ENCODE measurements at places on chromosomes 5 and 9. TPM values are rescaled to one million over a fixed set of nuclear protein-coding genes. Genes with fewer than 3 reads are reported as not detected.

GRCh38 chr9:18675973-18676372 is 202.0 kb downstream of the ADAMTSL1 start:
- H3K4me3 ChIP-seq, result no peak overlapping the region
- no peak overlapping the region for H3K27ac ChIP-seq
- H3K4me1 ChIP-seq, result no peaks in the 10 kb centered on the region
- no peaks in the 10 kb centered on the region for H3K27me3 ChIP-seq
- DNase-seq, result no peak

DNA sequence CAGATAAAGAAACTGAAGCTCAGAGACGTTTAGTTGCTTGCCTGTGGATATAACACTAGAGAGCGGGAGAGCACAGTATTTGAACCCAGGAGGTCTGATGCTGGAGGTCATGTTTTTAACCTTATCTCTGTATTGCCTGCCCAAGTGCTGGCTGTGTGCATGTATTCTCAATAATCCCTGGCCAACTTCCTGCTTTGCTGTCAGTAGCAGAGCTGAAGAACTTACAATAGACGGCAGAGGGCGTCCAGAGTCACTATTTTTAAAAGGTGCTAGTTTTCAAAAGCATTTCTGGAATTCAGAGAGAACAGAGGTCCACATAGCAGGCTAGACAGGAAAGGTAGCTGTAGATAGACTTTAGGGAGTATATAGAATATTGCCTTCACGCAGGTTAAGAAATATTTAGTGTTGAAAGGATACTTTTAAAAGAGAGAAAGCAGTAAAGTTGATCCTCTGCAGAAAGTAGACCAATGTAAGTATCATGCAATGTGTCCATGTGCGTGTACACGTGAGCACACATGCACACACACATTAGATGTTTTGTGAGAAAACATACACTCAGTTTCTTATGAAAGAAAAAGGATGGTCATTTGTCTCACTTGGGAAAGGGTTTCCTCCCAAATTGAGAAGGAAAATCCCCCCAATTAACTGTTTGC is 46.3 kb downstream of the PTCD2 start:
- no peaks in the 10 kb centered on the region for H3K36me3 ChIP-seq
- peak; percentile 43 for DNase-seq
- H3K27ac ChIP-seq, result no peak overlapping the region
- peaks cover 5% of the 10 kb centered on the region for H3K4me1 ChIP-seq
- no peaks in the 10 kb centered on the region for H3K27me3 ChIP-seq

- H3K27me3 ChIP-seq, result no peaks in the 10 kb centered on the region
- no peaks in the 10 kb centered on the region for H3K36me3 ChIP-seq
- H3K4me3 ChIP-seq, result no peak overlapping the region
- H3K4me1 ChIP-seq, result no peaks in the 10 kb centered on the region
- no peak overlapping the region for H3K27ac ChIP-seq
Observed at GRCh38 chr9:118336943-118337330, 632.7 kb downstream of the TLR4 start.

DNA sequence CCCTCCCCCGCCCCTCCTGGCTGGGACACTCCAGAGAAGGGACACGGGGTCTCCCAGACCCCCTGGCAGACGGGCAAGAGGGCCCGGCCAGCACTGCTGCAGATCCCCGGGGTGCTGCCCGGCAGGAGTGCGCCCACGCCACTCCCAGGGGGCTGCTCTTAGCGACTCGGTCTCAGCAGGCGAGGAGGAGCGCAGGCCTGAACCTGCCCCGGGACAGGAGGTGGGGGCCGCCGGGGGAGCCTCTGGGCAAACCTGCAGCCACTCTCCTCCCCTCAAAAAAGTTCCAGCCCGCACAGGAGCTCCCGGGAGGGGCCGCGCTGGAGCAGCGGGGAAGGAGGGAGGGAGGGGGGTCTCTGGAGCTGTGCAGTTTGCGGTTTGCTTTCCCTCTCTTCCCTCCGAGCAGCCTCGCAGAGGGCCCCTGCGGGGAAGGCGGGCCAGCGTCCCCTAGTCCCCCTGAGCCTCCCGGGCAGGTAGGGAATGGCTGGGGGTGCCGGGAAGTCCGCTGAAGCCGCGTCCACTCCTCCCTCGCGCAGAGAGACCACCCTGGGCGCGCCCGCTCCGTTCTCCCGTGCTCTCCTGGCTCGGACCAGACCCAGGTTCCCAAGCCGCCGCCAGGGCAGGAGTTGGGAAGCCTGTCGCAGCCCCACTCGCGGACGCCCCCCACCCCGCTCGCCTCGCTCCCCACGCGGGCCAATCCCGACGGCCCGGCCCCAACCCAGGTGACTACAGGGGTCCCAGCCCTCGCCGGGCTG is 44.2 kb downstream of the NACC2 start:
- no peak overlapping the region for H3K4me3 ChIP-seq
- peaks cover 3% of the 10 kb centered on the region for H3K27me3 ChIP-seq
- H3K27ac ChIP-seq, result no peak overlapping the region
- H3K36me3 ChIP-seq, result no peaks in the 10 kb centered on the region
- peak; percentile 56 for DNase-seq

The POU5F2 gene
- total RNA-seq, result 1.5 TPM

The PTGER4 gene
- not detected for total RNA-seq

The OLFML2A gene
- not detected for total RNA-seq

The PPP1R26 gene
- 22.2 TPM for total RNA-seq

DNA sequence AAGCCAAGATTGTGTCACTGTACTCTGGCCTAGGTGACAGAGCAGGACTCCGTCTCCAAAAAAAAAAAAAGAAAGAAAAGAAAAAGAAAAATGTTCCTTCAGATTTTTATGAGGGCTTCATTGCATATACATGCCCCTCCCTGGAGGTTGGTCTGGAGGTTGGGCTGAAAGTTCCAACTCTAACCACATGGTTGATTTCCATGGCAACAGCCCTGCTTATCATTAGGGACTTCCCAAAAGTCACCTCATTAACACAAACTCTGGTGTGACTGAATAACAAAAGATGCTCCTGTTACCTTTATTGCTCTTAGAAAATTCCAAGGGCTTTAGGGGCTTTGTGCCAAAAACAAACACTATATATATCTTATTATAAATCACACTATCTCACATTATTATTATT is 113.8 kb downstream of the TMC1 start:
- H3K4me3 ChIP-seq, result no peak overlapping the region
- peaks cover 7% of the 10 kb centered on the region for H3K36me3 ChIP-seq
- H3K27ac ChIP-seq, result no peak overlapping the region
- no peak for DNase-seq
- H3K27me3 ChIP-seq, result peaks cover 3% of the 10 kb centered on the region

The SPAG8 gene
- total RNA-seq, result not detected

The FCN2 gene
- total RNA-seq, result not detected

GRCh38 chr9:6197330-6197729 is 18.3 kb upstream of the IL33 start:
- DNase-seq, result no peak
- no peak overlapping the region for H3K27ac ChIP-seq
- H3K4me1 ChIP-seq, result no peaks in the 10 kb centered on the region
- no peaks in the 10 kb centered on the region for H3K27me3 ChIP-seq
- no peak overlapping the region for H3K4me3 ChIP-seq
- no peaks in the 10 kb centered on the region for H3K36me3 ChIP-seq

The AGXT2 gene
- total RNA-seq, result not detected

The VLDLR gene
- total RNA-seq, result 28.8 TPM

DNA sequence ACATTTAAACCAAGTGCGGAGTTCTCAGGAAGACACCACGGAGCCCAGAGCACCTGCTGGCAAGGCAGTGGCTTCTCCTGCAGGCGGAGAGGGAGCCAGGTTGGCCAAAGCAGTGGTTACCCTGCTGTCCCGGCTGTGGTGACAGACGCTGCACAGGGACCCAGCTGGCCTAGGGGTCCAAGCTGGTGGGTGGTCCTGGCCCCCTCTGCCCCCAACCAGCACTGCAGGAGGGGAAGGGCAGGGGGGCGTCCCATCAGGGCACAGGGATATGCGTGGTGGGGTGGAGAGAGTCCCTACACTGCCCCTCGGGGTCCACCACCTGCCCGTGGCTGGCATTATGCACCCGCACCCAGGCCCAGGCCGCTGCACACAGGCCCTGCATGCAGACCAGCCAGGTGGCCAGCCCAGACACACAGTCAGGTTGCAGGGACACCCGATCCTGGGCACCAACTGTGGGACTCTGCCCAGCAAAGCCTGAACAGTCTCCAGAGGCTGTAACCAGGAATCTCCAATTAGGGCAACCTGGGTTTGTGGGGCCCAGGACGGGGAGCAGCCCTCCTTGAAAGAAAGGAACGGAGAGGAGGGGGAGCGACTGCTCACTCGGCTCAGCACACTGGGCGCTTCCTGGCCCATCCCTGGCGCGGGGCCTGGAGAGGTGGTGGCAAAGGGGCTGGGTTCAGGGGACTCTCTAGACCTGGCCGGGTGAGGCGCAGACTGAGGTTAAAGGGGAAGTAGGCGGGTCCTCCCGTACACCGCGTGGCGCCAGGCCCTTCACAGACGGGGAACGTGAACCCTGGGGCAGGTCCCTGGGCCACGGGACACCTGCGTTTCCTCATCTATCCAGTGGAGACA is 46.3 kb downstream of the NACC2 start:
- H3K4me3 ChIP-seq, result no peak overlapping the region
- H3K4me1 ChIP-seq, result peaks cover 3% of the 10 kb centered on the region
- no peaks in the 10 kb centered on the region for H3K36me3 ChIP-seq
- peak overlapping the region; percentile 31 for H3K27ac ChIP-seq

- no peak for DNase-seq
- H3K4me1 ChIP-seq, result no peaks in the 10 kb centered on the region
- no peaks in the 10 kb centered on the region for H3K27me3 ChIP-seq
- no peaks in the 10 kb centered on the region for H3K36me3 ChIP-seq
- H3K4me3 ChIP-seq, result no peak overlapping the region
- no peak overlapping the region for H3K27ac ChIP-seq
Observed at GRCh38 chr9:82122731-82123130, 134.2 kb downstream of the SPATA31D1 start.

GRCh38 chr5:165477546-165477945 is 1972.1 kb downstream of the MAT2B start:
- no peaks in the 10 kb centered on the region for H3K36me3 ChIP-seq
- DNase-seq, result no peak
- H3K27ac ChIP-seq, result no peak overlapping the region
- H3K4me3 ChIP-seq, result no peak overlapping the region

DNA sequence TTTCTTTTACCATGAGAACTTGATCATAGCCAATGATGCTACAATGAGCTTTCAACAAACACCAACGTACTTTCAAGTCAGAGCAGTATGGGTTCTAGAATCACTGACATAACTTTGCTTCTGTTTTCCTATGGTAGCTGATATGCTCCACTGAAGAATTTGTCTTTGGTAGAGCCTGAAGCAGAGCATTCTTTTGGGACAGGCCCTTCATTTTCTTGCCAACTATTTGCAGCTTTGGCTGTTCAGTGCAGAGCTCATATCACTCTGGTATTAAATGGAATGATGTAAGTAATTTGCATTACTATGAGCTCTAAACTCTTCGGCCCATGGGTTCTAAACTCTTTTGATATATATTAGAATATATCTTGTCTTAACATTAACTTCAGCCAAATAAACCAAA is 51.8 kb upstream of the APC start:
- H3K4me1 ChIP-seq, result peaks cover 43% of the 10 kb centered on the region
- H3K27ac ChIP-seq, result peak overlapping the region; percentile 97
- no peak overlapping the region for H3K4me3 ChIP-seq
- DNase-seq, result no peak

The OTP gene
- 0.17 TPM for total RNA-seq

The C9orf153 gene
- 0.27 TPM for total RNA-seq

The BTNL3 gene
- total RNA-seq, result not detected

The KIF20A gene
- 8.7 TPM for total RNA-seq

DNA sequence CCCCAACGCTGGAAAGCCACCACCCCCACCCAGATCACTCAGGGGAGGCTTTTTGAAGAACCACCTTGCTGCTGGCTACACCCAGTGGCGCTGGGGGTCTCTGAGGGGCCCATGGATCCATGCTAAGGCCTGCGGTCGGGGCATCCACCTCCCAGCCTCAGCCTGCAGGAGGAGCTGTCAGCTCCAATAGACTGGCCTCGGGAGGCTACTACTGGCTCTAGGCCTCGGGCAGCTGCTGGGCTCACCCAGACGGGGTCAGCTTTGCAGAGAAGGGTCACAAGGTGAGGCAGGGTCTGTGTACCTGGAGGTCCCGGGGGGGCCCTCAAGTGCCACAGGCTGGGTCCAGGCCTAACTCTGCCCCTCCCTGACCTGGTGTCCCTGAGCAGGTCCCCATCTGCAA is 193.7 kb downstream of the OLFM1 start:
- no peak overlapping the region for H3K4me3 ChIP-seq
- peaks cover 15% of the 10 kb centered on the region for H3K4me1 ChIP-seq
- peaks cover 8% of the 10 kb centered on the region for H3K27me3 ChIP-seq
- no peaks in the 10 kb centered on the region for H3K36me3 ChIP-seq

- H3K4me3 ChIP-seq, result no peak overlapping the region
- no peaks in the 10 kb centered on the region for H3K36me3 ChIP-seq
- H3K27ac ChIP-seq, result no peak overlapping the region
- H3K27me3 ChIP-seq, result no peaks in the 10 kb centered on the region
- no peak for DNase-seq
Observed at GRCh38 chr9:111149018-111149759, 110.9 kb upstream of the LPAR1 start.

The PSMB7 gene
- 185 TPM for total RNA-seq

GRCh38 chr5:139397921-139398320 is 3.0 kb upstream of the PROB1 start:
- H3K4me3 ChIP-seq, result no peak overlapping the region
- peaks cover 1% of the 10 kb centered on the region for H3K4me1 ChIP-seq
- H3K36me3 ChIP-seq, result no peaks in the 10 kb centered on the region
- H3K27ac ChIP-seq, result no peak overlapping the region
- peaks cover 5% of the 10 kb centered on the region for H3K27me3 ChIP-seq

GRCh38 chr5:146051678-146052077 is 53.7 kb downstream of the PLAC8L1 start:
- peaks cover 5% of the 10 kb centered on the region for H3K4me1 ChIP-seq
- no peak overlapping the region for H3K27ac ChIP-seq
- no peaks in the 10 kb centered on the region for H3K27me3 ChIP-seq
- H3K4me3 ChIP-seq, result no peak overlapping the region
- no peaks in the 10 kb centered on the region for H3K36me3 ChIP-seq

DNA sequence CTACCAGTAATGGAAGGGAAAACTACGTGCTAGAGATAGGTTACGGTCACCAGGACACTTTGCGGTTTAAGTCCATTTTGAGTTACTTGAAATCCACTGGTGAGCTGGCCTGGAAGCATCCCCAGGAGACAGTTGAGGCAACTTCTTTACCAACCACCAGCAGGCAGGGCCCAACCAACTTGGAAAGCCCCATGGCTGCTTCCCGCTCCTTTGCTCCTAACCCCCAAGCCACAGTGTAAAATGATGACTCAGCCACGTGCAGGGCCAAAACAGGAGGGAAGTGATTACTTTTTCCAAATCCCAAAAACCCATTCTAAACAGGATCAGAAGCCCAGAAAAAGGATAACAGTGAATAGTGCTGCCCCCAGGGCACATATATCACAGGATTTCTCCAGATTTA is 87.4 kb downstream of the PAX5 start:
- no peaks in the 10 kb centered on the region for H3K36me3 ChIP-seq
- peaks cover 3% of the 10 kb centered on the region for H3K27me3 ChIP-seq
- no peak overlapping the region for H3K4me3 ChIP-seq
- no peak overlapping the region for H3K27ac ChIP-seq

The TMEM215 gene
- 0.27 TPM for total RNA-seq

GRCh38 chr5:143957455-143957854 is 145.5 kb downstream of the HMHB1 start:
- no peaks in the 10 kb centered on the region for H3K4me1 ChIP-seq
- DNase-seq, result no peak
- no peaks in the 10 kb centered on the region for H3K27me3 ChIP-seq

GRCh38 chr5:151317871-151318270 is 14.3 kb upstream of the SLC36A3 start:
- H3K4me1 ChIP-seq, result peaks cover 5% of the 10 kb centered on the region
- H3K36me3 ChIP-seq, result no peaks in the 10 kb centered on the region
- no peaks in the 10 kb centered on the region for H3K27me3 ChIP-seq
- no peak overlapping the region for H3K4me3 ChIP-seq
- DNase-seq, result no peak

The ADAMTSL1 gene
- total RNA-seq, result 0.91 TPM
